ENCODE measurements at places on chromosomes 13 and 19. TPM values are rescaled to one million over a fixed set of nuclear protein-coding genes. Genes with fewer than 3 reads are reported as not detected.
A peak's percentile ranks its signal among the peaks of the same experiment; 100 is the strongest.

- no peak for DNase-seq
Measured at GRCh38 chr13:32041429-32041828, 9.9 kb downstream of the FRY start.

DNA sequence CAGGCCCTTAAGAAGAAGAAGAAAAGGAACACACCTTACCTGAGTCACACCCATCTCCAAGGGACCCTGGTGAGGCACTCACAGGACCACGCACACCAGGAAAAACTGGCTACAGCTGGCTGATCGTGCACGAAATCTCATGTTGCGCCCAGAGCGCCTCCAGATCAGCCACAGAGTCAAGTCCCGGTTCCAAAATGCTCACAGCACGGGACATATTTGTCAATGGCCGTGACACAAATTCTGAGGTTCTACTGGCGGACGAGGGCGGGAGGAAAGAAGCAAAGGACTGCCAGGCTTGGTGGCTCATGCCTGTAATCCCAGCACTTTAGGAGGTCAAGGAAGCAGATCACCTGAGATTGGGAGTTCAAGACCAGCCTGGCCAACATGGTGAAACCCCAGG, 21.5 kb downstream of the SH3GL1 start:
- DNase-seq, result peak; percentile 35

- DNase-seq, result no peak
Measured at GRCh38 chr13:49532593-49532992, 36.8 kb downstream of the PHF11 start.

DNA sequence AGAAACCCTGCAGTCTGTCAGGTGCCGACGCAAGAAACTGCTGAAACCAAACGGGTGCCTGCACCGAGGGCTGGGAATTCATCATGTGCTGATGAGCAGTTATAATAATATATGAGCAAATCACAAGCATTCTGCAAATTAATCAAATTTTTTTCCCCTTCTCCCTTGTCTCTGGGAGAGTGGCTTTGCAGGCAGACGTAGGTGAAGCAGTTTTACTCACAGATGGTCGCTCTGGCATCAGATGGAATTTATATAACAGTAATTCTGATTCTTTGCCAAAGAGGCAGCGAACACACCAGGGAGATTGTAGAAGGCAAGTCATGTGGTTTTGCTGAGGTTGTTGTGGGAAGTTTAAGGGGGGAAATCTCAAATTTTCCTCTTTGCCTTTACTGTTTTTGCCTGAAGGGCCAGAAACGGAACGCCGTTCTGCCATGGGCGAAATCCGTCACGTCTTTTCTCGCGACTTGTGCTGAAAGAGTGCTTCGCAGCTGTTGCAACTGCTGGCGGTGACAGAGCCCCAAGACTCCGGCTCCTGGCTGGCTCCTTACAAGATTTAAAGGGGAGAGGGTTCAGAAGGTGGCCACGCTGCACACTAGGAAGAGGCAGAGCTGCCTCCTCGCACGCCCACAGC, 320.1 kb downstream of the ZNF536 start:
- no peak for DNase-seq

DNA sequence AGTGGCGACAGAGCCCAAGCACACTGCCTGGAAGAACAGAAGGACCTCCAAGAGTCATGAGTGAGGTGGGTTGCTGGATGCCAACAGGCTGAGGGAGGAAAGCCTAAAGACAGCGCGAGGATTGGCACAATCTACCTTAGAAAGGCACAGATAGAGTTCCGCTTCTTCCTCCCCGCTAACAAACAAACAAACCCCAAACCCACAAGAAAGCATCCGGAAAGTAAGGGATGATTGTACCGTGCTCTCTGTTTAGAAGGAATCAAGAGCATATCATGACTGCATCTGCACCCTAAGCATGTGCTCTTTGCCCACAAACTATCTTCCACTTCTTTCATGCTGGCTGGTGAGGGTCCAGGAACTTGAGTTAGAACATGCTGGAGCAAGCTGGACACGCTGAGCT, 233.0 kb upstream of the KLF12 start:
- DNase-seq, result no peak

DNA sequence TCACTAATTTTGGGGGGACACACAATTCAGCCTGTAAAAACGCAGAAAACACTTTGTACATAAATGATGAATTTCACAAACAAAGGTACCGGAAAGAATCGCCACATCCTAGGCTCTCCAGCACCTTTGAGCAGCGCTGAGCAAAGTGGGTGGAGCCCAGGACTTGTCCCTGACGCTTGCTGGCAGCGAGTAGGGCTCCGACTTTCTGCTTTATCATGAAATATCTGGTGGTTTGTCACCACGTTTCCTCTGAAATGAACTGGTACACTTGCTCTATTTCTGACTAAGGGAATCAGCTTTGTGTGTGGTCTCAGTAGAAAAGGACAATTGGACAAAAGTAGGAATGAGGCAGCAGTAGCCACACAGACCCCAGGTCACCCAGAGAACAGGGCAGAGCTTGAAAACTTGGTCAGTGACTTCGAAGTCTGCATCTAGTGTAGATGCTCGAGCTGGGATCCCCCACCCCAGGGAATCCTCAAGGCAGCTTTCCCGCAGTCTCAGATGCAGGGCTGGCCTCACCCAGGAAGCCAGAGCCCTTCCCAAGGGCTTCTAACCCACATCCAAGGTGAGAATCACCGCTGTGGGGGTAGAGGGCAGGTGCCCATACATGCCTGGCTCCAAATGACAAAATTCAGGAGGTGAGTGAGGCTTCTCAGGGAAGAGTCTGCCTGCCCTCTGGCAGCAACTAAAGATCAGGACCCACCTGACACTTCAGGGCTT, 85.3 kb upstream of the SOX1 start:
- no peak for DNase-seq

Gene DCT
- 0.54 TPM for total RNA-seq

Gene DNASE2
- 28.4 TPM for total RNA-seq

Gene STXBP2
- total RNA-seq, result 21.3 TPM
